ENCODE measurements at places on chromosomes 5 and 9.

- DNase-seq = peak; percentile 65
Measured at GRCh38 chr5:169716287-169716686, 79.2 kb downstream of the DOCK2 start.

DNA sequence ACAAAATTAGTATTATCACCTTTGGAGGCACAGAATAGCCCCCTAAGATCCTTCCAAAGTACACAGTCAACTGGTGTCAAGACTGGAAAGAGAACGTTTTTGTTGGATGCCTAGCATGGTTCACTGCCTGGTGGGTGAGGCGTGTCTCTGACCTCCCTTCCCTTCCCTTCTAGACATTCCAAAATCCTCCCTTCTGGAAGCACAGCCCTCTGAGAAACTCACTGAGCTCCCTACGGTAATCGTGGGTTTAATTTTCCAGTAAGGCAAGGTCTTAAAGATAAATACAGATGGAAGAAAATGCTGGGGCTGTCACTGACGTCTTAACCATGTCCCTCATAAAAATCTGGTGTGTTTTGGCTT lies 138.8 kb downstream of the LIFR start:
- no peak for DNase-seq

GRCh38 chr9:16718952-16719351 lies 151.5 kb downstream of the BNC2 start:
- no peak for DNase-seq

DNA sequence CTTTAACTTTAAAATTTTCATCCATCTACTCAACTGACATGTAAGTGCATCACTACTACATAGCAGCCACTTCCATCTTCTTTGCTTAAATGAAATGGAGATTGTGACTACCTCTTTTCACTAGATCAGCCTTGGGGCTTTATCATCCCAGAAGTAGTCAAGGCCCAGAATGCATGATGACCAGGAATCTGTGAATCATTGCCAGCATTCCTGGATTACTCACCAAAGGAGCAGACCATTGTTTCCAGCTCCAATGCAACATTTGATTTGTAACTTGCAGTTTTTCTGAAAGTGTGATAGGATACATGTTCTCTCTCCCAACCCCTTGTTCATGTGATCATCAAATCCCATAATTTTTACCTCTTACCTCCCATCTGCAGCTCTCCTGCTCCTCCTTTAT lies 65.1 kb downstream of the PLPPR1 start:
- no peak for DNase-seq

DNA sequence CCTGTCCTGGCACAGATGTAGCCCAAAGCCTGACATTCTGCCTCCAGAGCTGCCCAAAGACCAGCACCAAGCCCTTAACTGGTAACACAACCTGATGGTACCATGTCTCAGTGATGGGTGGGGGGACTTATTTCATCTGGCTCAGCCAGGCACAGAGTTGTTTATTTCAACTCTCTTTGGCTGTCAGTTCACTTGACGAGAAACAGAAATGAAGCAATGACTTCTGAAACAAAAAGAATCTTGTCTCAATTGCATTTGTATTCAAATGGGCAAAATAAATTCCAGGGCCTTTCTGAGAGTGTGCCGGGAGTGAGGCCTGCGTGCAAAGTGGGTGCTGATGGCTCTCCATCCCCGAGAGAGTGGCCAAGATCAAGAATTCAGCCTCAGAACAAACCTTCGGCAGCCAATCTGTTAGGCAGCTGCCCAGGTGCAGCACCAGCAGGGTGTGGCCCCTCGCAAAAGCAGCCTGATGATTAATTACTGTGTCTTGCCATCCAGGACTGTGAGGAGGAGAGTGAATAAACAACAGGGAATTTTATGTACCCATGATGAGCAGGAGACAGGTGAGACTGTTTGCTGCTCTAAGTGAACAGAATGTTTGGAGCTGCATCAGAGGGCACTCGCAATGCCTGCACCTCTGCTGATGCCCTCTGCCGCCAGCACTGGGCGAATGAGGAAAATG lies 238.0 kb downstream of the HSPA4 start:
- no peak for DNase-seq

DNA sequence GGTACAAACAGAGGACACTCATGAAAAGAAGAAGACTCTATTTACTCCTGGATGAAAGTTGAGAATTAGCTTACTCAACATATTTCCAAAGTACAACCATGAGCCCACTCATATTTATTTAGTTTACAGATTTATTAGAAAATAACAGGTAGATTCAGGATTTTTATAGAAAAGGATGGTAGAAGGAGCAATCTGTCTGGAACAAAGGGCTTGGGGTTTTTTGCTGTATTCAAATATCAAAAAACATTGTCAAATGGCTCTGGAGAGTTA lies 7.0 kb upstream of the ERAP2 start:
- no peak for DNase-seq

- DNase-seq = no peak
Measured at GRCh38 chr5:181037365-181037861, 2.7 kb upstream of the BTNL9 start.

DNA sequence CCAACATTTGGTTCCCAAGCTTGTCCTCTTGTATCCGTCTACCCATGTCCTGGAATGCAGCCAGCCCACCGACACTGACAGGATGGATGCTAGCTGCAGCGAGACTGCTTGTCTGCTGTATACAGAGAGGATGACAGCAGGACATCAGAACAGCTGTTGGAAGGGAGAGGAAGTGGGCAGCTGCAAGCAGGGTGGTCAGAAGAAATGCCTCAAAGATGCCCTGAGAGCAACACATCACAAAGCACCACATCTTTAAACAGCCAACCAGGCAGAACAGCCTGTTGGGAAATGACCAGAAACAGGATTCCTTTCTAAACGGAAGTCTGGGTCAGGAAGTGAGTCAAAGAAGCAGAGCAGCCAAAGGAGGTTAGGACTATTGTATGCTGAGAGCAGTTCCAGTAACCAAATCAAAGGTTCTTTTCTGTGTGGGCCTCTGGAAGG lies 219.1 kb downstream of the NDUFS4 start:
- peak; percentile 36 for DNase-seq

DNA sequence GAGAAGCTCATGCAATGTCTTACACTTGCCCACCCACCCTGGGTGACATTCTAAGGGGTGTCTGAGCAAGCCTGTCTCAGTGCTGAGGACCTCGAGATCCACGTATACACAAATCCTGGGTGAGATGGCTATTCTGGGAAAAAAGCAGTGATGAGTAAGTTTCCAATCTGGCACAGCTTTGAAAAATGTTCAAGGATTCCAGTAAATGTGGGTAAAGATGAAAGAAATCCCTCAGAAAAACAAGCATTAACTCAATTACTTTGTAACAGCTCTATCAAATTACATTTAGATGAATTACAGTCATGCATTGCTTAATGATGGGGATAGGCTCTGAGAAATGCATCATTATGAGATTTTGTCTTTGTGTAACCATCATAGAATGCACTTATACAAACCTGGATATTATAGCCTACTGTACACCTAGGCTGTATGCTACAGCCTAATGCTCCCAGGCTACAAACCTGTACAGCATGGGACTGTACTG lies 26.9 kb downstream of the GOLM1 start:
- DNase-seq = no peak

DNA sequence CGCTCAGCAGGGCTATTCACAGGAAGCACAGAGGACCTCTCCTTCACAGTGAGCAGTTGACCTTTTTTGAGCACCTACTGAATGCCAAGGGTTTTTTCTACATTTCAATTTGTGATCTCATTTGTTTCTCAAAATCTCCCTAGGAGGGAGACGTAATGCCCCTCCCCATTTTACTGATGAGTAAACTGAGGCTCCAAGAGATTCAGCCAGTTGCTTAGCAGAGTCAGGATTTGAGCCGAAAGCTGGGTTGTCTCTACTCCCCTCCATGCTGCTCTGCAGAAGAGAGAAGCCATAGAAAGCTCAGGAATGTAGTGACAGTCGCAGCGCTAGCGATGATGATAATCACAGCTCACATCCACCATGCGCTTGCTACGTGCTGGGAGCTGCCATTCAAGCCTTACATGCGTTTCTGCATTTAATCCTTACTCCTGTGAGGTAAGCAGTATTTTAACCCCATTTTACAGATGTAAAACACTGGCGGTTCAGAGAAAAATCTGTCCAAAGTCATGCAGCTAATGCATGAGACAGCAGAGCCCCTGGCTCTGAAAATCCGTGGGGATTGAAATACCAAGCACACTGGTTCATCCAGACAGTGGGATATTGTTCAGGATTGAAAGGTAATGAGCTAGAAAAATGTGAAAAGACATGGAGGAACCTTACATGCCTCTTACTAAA lies 33.8 kb downstream of the ERGIC1 start:
- no peak for DNase-seq

- DNase-seq = no peak
Measured at GRCh38 chr5:83777856-83778255, 57.2 kb upstream of the HAPLN1 start.

DNA sequence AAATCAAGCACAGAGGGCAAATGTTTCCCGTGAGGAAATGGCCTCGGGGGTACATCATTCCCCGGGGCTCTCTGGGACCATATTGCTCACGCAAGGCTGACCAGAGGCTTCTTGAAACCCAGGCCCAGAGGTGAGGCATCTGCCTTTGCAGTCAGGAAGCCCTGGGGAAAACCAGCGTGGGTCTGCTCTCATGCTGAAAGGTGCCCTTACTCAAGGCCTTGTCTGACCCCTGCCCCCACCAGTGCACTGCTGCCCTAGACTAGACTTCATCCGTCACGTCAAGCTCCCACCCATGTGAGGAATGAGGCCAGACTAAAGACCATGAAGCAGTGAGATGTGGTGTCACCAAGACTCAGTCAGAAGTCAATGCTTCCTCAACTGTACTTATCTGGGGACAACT lies 66.1 kb downstream of the PAX5 start:
- no peak for DNase-seq

DNA sequence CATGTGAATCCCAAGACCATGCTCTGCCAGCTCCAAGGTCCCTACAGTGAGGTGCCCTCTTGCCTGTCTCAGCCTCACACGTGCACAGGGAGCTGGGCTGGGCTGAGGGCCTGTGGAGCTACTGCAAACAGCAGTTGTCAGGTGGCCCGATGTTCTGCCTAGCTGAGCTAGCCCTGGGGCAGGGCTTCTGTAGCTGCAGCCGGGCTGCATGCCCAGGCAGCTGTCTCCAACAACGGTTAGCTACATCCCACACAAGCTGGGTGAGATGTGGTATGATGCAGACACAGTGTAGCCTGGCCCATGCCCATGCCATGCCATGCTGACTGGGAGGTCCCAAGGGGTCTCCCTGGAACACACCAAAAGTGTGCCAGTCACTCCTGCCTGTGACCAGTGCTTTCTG lies 62.0 kb downstream of the MACROH2A1 start:
- no peak for DNase-seq

GRCh38 chr5:32182463-32183063 lies 8.4 kb upstream of the GOLPH3 start:
- DNase-seq = no peak

DNA sequence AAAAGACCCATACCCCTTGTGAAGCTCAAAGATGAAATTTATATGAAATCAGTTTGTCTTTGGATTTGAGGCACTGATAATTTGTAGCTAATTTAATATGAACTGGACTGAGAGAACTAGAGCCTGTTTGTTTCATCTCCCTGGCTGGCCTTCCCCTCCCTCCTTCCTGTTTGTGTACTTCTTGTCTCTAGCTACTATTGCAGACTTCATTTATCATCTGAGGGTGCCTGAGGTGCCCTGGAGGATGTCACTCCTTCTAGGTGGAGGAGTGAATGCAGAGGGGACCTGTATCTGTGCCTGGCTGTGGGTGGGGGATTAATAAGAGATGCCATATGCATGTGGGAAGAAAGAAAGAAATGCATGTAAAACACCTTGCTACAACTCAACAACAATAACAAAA lies 22.2 kb upstream of the GNPDA1 start:
- no peak for DNase-seq

GRCh38 chr9:13034694-13035002 lies 244.8 kb downstream of the MPDZ start:
- no peak for DNase-seq

DNA sequence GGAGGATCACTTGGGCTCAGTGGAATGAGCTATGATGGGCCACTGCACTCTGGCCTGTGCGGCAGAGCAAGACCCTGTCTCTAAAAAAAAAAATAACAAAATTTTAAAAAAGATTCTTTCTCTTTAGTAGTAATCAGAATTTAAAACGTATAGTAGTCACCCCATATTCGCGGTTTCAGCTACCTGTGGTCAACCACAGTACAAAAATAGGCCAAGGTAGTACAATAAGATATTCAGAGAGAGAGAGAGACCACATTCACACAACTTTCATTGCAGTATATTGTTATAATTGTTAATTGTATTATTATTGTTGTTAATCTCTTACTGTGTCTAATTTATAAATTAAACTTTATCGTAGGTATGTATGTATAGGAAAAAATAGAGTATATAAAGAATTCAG lies 18.7 kb downstream of the INIP start:
- no peak for DNase-seq

DNA sequence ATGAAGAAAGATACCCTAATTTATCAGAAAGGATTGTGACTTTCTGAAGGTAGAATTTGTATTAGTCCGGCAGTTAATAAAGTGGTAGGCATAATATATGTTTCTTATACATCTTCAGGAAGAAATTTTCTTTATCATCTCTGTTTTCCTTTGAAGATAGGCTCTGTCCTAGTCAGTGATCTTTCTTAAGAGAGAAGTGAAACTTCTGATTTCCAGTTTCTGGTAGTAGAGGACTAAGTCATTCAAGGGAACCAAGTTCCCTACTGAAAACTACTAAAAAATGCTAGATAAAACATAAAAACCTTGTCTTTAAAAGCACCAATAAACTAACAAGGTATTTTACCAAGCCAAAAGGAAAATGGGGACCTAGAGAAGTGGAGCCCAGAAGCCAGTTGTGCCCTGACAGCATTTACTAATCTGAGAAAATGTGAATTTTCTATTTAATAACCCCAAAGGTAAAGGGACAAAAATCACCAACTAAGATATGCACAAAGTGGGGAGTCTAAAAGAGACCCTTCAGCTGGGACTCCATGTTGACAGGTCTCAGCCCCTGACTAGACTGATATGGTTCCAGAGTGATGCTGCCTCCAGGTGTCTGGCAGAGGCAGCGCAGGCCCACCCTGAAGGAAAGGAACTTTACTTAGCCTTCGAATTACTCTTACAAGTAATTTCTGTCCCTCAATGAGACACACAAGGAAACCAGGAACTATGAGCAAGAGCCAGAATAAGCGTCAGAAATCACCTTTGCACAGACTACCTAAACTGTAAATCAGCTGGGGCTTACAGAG lies 72.7 kb downstream of the FAM78A start:
- DNase-seq = no peak

GRCh38 chr9:29966247-29966646 lies 2393.0 kb upstream of the C9orf72 start:
- DNase-seq = no peak

DNA sequence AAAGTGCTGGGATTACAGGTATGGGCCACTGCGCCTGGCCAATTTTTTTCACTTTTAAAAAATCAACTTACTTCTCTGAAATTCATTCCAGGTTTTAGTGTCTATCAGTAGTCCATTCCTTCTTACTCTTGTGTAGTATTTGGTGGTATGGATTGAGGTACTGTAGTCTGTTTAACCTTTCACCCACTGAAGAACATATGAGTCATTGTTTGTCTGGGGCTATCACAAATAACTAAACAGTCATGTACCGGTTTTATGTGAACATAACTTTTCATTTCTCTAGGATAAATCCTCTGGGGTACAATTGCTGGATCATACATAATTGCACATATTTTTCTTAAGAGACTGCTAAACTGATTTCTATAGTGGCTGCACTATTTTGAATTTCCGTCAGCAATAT lies 1188.0 kb upstream of the CDH9 start:
- no peak for DNase-seq

Data from lung (tissue), 17 donors.